Endothelial cell of umbilical vein (primary cell): ENCODE measurements at places on chromosomes 16 and 17.

DNA sequence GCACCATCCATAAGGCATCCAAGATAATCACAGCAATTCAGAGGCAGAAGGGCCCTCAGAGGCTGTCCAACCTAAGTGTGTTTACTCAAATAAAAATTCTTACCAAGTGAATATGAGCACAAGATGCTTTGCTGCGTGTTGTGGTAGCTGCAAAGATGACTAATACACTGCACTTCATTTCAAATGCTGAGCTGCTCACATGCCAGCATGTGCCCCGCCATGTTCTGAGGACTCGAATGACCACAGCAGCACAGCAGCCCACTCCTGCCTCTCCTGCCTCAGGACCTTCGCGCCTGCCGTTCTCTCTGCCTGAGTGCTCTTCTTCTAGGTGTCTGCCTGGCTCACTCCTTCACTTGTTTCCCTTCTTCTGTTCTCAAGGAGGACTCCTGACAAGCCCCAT lies 19.0 kb downstream of the PIK3R5 start:
- DNase-seq: no peak

DNA sequence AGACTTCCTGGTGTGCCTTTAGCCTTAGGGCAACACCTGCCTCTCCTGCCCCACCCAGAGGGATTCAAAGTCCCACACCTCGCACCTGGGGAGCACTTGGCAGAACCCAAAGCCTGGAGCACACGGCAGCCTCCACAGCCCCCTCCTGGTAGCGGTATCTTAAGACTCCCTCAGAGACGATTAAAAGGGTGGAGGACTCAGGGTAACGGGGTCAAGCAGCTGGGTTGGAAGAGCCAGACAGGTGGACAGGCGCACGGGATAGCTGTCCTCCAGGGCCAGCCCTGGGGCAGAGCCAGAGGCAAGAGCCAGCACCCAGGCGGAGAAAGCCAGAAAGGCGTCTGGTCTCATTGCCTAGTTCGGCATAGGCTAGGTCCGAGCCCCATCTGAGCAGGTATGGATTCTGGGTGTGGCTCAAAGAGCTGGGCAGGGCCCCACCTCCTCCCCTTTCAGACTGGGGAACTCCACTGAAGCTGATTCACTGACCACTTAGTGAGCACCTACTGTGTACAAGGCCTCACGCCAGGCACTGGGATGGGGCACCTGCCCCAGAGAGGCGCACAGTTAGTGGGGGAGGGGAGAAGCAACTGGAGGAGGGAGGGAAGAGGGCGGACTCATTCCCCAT lies 55.0 kb upstream of the MEAK7 start:
- DNase-seq: no peak

DNA sequence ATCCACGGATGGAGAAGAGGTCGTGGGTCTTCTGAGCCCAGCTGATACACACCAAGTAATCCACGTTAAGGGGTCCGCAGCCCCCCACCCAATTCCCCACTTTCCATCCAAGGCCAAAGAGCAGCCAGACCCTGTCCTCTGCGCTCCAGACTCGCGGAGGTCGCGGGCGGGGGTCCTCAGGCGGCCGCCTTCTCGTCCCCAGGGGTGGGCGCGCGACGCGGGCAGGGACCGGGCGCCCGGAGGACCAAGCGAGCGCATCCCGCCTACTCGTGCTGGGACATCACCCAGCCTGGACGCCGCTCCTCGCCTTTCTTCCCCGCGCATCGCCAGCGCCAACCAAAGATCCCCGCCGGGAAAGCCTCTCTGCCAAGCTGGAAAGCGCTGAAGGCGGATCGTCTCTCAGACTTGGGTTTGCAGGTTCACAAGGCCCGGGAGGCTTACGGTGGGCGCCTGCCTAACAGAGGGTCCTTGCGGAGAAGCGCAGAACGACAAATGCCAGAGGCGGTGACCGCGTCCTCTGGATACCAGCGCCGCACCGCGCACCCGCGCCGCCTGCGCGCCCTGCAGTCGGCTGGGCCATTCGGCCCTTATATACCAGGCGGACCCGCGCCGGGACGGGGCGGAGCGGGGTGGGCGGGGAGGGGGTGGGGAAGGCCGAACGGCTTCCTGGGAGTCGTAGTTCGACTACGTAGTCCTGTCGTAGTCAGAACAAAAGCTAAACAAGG lies 471.6 kb downstream of the SOX9 start:
- no peak for DNase-seq

DNA sequence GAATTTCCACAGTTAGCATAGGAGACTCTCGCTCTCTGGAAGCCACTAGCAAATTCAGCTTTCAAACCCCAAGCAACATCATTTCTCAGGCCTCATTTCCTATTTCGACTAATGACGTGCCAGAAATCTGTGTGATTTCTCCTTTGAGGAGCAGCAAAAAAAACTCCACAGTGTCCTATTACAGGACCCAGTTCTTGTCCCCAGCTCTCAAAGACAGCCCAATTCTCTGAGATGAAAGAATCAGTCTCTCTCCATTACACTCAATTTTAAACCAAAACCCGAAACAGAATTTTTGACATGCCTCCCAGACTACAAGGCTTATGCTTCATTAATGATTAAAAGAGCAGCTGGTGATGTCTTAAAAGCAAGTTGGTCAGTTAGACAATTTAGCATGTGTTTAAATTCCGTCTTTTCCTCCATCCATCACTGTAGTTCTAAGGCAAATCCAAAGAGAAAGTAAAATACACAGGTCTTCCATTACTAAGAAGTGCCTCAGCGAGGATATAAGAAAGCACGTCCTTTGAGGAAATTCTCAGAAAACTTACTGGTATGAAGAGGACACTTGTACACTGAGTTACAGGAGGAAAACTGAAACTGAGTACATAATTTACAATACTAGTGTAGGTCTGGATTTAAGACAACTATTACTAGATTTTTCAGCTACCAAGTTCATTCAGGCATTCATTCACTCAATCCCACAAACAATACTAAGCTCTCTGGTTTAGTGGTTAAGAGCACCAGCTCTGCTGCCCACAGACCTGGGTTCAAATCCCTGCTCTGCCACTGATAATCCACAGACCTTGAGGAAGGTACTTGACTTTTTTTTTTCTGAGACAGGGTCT lies 12.5 kb downstream of the TOM1L2 start:
- DNase-seq: peak; percentile 55

GRCh38 chr17:74199306-74200092 lies 4.0 kb upstream of the RPL38 start:
- peak; percentile 50 for DNase-seq

GRCh38 chr17:66814026-66814425 lies 20.9 kb upstream of the CACNG5 start:
- DNase-seq: no peak

DNA sequence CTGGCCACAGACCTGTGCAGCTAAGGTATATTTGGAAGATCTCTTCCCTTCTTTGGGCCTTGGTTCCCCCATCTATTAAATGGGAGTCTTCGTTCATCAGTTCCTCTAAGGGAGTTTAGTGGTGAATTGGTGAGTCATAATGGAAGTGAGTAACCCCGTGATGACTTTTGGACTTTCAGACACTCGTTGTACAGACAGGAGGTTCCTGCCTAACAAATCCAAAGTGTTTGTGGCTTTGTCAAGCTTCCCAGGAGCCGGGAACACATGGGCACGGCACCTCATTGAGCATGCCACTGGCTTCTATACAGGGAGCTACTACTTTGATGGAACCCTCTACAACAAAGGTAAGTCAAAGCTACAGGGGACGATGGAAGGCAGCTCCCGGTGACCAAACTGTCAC lies 40.4 kb downstream of the WSCD1 start:
- peak; percentile 71 for DNase-seq

- DNase-seq: no peak
Measured at GRCh38 chr17:59504821-59505220, 60.6 kb upstream of the DHX40 start.

DNA sequence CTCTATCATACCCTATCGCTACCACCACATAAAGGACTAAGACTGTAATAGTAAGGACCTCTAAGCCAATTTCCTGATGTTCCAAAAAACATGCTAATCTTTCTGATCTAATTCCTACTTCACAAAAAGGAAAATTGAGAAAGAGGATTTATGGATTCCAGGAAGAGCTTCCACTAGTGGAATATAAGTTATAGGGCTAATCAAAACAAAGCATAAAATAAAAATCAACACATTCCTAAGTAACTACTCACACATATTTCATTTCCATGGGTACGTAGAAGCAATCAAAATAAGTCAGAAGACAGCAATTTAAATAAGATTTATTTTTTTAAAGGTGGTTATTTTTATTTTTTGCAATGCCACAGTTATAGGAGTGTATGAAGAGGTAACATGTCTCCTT lies 12.4 kb downstream of the CCDC43 start:
- peak; percentile 74 for DNase-seq
